IPS-NIHi11 (cell line): ENCODE measurements at places on chromosomes 5 and 9.

DNA sequence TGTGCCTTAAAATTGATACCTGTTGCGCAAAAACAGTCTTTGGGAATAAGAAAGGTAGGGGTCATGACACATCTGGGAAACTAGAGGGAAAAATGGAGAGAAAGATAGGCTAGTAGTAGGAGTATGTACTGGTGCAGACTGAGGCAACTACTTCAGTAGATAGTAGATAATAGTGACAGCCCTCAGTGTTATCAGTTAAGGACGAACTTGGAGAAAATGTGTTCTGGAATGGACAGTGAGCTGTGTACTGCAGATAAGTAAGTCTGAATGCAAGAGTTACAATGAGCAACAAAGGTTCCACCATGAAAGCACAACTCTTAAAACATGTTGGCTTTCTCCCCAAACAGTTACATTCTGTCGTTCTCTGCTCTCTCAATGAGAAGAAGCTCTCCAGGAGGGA, 6.5 kb upstream of the INSL6 start:
- no peak for DNase-seq

GRCh38 chr5:73233461-73234203, 60.6 kb downstream of the TMEM174 start:
- DNase-seq, result peak; percentile 49

- DNase-seq, result peak; percentile 36
These were observed 24.8 kb downstream of the PTBP3 start for GRCh38 chr9:112308588-112308987.

DNA sequence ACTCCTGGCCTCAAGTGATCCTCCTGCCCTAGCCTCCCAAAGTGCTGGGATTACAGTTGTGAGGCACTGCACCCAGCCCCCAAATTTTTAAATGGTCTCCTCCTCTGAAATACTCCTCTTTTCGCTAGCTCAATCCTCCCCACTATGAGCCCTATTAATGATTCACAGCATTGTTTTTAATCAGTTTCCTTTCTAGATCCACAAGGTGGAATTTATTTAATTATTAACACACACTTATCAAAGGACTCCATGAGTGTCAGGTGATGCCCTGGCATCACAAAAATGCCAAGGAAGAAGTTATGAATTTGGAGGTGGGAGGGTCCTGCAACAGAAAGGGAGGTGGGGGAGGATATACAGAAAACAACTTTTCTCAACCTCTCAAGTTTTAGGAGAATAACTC, 806.5 kb downstream of the PRELID2 start:
- DNase-seq, result no peak

DNA sequence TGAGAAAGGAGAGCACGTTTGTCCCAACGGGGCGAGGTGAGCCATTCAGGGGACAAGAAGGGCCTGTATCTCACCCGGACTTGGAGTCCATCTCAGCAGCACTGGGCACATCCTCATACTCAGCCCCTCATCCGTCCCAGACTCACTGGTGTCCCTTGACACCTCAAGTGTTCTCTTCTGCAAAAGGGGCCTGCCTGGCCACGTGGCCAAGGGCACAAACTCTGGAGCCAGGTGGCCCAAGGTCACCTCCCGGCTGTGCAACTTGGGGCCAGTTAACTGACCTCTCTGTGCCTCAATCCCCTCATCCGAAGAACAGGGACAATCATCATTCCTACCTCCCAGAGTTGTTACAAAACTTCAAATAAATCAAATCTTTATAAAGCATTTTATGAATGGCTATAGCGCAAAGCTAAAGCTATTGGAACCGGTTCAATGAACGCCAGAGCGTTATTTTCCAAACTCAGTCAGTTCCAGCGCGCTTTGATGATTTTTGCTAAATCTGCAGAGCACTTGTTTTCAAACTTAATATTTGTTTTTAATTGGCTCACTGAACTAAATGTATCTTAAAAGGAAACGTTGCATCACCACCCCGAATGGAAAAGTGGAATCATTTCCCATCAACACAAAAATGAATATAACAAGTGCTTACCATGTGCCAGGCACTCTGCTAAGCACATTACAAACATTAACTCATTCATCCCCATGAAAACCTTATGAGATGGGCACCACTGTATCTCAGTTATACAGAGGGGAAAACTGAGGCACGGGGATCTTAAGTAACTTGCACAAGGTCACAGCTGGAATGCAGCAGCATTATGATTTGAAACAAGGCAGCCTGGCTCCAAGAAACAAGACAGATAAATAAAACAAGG, 49.3 kb downstream of the DUSP1 start:
- DNase-seq, result no peak

DNA sequence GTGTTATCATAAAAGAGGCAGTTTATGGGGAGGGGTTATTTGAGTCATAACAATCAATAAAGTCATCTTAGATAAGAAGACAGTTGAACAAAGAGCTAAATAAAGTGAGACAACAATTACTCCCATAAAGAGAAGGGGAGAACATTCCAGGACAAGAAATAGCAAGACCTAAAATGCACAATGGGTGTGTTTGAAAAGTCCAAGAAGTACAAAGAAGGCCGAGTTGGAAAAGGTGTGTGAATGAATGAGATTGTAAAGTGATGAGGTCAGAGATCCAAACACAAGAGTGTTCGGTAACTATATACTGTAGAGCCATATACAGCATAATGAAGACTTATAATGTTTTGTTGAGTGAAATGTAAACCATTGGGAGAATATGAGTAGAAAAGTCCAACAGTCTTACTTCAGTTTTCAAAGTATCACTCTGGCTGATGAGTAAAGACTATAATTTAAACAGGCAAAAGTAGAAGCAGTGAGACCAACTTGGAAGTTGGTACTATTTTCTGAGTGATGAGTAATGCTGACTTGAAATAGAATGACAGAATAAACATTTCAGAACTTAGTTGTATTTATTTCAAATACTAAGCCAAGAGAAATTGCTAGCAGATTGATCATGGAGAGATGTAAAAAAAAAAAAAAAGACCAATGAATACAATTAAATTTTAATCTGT, 868.7 kb upstream of the CDH9 start:
- no peak for DNase-seq

DNA sequence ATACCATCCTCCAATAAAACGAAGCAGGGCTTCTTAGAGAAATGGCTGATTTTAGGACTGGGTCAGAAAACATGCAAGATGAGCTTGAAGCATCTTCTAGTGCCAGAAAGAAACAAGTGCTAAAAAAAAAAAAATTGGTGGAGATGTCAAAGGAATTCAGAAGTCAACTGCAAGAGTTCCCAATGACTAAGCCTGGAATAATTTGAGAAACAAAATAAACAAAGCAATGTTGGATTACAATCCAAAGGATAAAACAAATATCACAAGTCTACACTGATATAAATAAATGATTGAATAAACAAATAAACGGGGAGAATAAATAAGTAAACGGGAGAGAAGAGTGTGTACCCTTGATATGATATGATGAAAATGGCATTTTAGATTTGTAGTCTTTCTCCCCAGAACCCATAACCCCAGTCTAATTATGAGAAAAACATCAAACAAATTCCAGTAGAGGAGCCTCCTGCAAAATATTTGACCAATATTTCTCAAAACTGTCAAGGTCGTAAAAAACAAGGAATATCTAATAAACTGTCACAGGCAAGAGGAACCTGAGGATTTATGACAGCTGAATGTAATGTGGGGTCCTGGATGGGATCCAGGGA, 63.5 kb upstream of the CCL21 start:
- no peak for DNase-seq

DNA sequence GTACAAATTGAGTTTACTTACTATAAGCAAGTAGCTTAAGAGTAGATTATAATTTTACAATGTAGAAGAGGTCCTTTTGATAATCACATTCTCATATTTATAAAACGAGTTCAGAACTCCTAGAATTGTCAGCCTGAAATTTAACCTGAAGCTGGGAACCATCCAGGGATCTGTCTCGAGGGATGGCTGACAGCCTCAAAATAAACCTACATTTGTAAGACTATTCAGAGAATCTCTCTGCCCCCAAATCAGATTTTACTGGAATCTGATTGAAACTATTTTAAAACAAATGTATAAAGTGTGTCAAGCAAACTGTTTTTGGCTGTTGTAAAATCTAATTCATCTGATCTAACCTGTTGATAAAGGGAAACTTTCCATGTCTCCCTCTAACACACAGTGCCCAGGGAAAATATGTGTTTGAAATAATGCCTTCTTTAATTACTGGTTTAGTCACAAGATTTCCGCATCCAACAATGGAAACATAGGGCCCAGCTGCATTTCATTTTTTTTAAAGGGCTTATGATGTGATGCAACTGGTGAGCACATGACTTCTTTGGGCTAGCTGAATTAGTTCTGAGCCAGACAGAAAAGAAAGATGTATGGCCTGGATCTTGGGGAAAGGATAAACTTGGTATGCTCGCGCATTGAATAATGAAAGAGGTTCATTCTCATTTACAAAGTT, 30.3 kb downstream of the SLC25A46 start:
- no peak for DNase-seq

DNA sequence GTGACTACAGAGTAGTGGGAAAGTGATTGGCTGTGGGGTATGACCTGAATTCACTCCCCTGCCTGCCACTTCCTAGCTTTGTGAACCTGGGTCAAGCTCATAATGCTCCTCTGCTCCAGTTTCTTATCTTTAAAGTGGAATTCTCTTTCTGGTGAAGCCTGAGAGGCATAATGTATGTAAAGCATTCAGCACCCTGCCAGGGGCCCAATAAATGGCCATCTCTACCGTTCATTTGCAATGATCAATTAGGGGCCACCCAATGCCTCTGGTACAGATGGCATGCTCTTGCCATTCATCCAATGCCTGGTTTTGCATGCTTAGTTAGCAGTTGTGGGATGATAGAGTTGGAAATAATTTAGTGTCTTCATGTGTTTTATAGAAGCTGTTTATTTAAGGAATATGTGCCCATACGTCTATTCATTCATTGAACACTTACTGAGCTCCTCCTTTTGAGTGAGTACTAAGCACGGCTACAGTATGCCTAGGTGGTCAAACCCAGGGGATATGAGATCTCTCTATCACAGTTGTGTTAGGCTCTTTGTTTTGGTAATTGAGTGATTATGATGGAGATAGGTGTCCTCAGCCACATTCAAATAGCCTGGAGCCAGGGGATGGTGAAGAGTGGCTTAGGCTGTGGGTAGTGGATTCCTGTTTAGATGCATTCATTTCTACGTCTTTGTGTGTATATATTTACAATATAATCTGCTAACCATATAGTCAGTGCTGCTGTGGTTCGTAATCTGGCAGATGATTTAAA, 15.3 kb downstream of the ZNF462 start:
- peak; percentile 58 for DNase-seq

- no peak for DNase-seq
These were observed 443.5 kb downstream of the PDE4D start for GRCh38 chr5:59449905-59450644.

GRCh38 chr5:170520372-170520771, 16.6 kb downstream of the KCNIP1 start:
- no peak for DNase-seq

DNA sequence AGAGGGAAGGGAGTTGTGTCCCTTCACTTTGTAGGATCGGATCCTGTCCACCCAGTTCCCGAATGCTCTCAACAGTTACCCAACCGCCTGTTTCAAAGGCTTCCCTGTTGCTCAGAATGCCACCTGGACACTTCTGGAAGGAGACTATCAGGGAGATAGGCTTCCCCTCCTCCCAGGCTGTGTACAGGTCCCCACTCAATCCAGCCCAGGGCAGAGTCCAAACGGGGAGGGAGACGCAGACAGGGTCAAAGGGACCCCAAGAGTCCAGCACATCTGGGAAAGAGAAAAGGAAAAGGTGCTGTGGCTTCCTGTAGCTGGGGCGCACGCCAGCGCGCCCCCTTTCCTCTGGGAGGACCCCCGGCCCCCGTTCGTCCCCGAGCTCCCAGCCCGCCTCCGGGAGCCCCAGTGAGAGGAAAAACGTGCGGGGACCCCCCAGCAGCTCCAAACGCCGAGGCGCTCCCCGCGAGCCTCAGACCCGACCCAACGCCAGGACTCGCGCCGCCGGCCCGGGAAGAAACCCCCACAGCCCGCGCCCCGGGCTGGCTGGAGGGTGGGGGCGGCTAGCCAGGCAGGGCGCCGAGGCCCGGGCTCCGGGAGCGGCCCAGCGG, 640 bp downstream of the SURF4 start:
- DNase-seq, result peak; percentile 72

- no peak for DNase-seq
These were observed 3.7 kb downstream of the ANXA1 start for GRCh38 chr9:73155377-73155776.

DNA sequence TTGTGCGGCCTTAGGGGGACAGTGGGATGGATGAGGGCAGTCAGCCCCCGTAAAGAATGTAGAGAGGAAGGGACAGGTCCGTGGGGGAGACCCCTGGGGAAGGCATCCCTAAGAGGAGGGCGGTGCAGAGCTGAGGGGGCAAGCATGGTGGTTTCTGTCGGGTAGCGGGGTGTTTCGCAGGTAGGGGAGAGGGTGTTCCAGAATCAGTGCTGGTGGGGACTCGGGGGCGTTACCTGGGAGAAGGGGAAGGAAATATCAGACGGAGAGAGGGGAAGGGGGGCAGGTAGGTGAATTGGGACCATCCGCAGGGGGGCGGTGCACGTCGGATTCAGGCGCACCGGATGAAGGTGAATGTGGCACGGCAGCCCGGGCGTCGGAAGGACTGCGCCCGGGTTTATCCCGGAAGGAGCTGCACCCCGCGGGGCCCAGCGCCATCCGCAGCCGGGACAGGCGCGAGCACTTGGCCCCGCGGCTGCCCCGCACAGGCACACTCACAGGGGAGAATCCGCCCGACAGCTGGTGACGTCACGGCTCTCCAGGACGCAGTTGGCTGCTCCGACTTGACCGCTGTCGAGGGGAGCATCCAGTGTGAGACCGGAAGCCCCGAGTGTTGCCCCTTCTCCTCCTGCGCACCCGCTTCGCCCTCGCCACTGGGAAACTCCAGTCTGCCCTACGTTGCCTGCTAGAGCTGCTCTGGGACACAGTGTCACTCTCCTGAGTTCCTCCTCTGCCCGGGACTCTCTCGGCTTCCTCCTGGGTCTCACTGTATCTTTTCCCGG, 1.3 kb downstream of the CD72 start:
- DNase-seq, result peak; percentile 74

DNA sequence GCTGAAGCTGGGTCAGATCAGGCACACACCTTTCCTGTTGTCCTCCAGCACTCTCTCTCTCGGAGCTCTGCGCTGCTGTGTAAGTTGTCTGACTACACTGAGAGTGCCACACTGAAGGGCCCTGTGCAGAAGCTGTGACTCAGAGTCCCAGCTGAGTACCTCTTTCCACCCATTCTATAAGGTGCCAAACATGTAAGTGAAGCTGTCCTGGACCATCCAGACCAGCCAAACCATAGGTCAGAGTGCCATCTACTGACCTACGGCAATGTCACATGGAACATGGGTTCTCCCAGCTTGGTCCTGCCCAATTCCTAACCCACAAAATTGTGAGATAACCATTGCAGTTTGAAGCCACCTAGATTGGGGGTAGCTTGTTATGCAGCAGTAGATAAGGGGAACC, 68.2 kb downstream of the ADCY2 start:
- DNase-seq, result no peak
